Fibroblast of the conjunctiva (primary cell): ENCODE measurements at places on chromosomes 4 and X.

DNA sequence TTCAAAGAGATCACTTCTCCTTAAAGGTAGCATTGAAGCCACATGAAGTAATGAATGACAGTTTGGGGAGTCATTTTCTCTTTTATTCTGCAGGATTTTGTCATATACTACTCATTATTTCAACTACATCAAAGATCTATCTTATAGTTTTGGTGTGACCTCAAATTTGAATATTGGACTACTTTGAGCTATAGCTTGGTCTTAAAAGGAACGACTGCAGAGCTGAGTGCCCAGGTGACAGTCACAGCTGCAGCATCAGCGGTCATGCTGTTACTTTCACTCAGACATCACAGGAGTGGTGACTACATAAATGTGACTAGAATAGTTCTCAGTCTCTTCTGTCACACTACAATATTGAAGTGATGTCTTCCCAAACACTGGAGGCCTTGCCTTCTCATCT, 10.7 kb upstream of the SPCS3 start:
- no peak for DNase-seq

- DNase-seq, result no peak
Observed at GRCh38 chrX:581720-582298, 48.8 kb upstream of the SHOX start.

- DNase-seq, result no peak
Observed at GRCh38 chr4:185394568-185395237, 1.0 kb downstream of the LRP2BP start.

DNA sequence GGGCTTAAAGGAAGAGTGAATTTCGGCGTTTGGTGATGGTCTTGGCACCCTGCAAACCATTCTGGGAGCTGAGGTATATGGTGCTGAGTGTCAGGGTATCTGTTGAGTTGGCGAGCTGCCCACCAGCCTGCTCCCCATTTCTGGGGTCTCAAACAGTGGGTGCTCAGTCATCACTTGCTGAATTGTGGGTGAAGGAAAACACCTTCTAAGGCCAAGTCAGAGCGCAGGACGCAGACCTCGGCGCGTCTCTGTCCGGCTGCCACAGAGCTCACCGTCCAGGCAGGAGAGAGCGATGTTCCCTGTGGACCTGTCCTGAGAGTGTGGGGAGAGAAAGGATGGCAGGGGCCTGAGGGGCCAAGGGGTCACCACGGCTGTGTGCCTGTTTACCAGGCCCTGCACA, 111.2 kb downstream of the SORCS2 start:
- DNase-seq, result no peak

DNA sequence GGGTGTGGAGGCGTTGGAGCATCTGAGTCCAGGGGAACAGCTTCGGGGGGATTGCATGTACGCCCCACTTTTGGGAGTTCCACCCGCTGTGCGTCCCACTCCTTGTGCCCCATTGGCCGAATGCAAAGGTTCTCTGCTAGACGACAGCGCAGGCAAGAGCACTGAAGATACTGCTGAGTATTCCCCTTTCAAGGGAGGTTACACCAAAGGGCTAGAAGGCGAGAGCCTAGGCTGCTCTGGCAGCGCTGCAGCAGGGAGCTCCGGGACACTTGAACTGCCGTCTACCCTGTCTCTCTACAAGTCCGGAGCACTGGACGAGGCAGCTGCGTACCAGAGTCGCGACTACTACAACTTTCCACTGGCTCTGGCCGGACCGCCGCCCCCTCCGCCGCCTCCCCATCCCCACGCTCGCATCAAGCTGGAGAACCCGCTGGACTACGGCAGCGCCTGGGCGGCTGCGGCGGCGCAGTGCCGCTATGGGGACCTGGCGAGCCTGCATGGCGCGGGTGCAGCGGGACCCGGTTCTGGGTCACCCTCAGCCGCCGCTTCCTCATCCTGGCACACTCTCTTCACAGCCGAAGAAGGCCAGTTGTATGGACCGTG, 2.2 kb downstream of the AR start:
- DNase-seq, result no peak
